ENCODE measurements at places on chromosomes 2 and 18. TPM values are rescaled to one million over a fixed set of nuclear protein-coding genes. Genes with fewer than 3 reads are reported as not detected.

Gene FAM124B
- 2.4 TPM for total RNA-seq

DNA sequence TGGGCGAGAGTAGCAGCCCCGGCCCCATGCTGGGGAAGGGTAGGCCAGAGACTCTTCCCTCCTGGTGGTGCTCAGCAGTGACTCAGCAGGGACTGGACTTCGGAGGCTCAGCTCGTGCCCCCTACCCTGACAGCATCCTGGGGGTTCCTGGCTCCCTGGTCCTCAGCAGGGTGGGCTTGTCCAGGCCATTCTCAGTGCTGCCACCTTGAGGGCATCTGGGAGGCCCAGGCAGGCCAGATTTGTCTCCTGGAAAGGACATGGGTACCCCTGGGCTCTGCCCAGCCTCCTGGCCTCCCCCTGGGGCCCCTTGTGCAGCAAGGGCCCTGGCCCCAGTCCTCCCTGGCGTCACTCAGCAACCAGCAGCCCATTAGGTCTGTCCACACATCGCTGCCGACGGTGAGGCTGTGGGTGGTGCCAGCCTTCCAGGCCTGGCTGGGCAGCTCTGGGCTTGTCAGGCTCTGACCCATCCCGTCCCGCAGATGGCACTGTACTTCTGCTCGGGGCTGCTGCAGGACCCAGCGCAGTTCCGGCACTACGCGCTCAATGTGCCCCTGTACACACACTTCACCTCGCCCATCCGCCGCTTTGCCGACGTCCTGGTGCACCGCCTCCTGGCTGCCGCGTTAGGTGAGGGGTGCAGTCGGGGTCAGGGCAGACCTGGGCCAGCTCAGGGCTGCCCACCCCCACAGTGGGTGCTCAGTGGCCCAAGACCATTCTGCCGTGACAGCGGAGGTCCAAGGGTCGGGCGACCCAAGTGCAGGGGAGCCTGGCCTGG, 45.0 kb upstream of the ALPP start:
- H3K4me1 ChIP-seq = no peaks in the 10 kb centered on the region
- DNase-seq = no peak
- H3K27ac ChIP-seq = no peak overlapping the region
- H3K27me3 ChIP-seq = no peaks in the 10 kb centered on the region
- no peaks in the 10 kb centered on the region for H3K36me3 ChIP-seq
- no peak overlapping the region for H3K4me3 ChIP-seq

Gene IL36A
- total RNA-seq = not detected

DNA sequence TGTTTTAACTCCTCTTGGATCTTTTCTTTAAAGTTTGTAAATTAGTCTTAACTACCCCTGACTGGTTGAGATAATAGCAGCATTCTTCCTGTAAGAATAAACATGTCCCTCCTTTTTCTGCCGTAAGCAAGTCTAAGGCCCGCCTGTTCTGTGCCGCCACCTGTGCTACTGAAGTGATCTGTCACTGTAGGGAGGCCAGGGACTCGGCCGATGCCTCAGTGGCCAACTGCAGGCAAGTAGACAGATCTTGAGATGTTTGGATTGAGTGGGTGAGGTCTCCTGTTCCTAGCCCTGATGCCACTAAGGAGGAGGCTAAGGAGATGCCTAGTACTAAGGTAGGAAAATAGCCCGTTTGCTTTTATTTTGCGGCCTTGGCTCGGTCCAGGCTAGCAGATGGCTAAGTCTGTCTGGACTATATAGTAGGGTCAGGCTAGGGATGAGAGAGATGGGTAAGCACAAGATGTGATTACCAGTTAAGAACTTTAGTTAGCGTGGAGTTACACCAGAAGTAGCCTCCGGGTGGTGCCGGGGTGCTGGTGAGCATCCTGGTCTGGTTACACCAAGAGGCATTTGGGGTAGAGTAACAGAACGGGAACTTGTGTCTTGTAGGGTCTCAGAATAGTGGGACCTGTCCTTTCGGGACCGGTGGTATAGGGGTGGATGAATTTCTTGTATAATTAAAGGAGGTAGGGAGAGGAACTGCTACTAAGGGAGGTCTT, 584.2 kb downstream of the SUCLG1 start:
- H3K36me3 ChIP-seq = no peaks in the 10 kb centered on the region
- no peak overlapping the region for H3K27ac ChIP-seq
- no peak overlapping the region for H3K4me3 ChIP-seq
- H3K4me1 ChIP-seq = no peaks in the 10 kb centered on the region
- no peak for DNase-seq
